HTR-8/SVneo (cell line): ENCODE measurements at places on chromosomes 1 and 21.

GRCh38 chr21:25161571-25161970, 445.7 kb downstream of the MRPL39 start:
- DNase-seq: no peak

DNA sequence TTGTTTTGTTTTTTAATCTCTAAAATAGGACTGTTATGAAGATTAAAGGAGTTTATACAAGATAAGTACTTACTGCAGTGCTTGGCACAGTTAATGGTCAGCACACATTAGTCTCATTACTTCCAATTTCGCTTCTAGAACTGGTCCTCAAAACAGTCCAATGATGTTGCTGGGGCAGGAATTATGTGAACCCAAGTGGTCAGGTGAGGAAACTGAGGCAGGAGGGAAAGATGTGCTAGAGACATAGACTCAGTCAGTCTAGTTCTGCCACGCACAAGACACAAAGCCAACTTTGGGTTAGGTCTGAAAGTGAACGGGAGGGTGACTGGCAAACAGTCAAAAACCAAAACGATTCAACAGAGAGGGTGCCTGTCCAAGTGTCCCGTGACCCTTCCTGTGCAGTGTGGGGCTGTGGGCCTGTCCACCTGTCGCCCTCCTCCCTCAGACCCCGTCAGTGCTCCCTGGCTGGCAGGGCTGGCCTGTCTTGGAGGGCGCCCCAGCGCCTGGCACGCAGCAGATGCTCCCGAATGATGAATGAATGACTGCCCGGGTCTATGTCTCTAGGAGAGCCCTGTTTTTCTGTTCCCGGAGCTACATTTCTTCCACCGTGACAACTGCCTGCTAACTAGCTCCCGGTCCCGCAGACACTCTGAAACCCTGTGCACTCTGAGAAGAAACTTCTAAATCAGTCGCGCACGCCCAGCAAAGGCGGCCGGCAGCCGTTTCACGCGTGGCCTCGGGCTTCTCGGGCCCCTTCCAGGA, 2.4 kb downstream of the LRP8 start:
- DNase-seq: no peak

DNA sequence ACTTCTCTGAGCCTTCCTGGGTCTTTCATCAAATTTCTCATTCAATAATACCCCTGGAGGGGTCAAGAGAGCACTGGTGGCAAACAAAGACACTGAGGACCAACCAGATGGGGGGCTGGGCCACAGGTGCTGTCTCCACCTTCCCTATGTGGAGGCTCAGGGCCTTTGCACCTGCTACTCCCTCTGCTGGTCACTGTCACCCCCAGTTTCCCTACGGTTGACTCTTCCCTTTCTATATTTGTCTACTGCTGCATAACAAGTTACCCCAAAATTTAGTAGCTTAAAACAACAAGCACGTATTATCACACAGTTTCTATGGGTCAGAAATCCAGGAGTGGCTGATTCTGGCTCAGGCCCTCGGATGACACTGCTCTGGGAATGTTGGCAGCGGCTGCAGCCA, 138.8 kb upstream of the RUNX3 start:
- DNase-seq: no peak

- peak; percentile 8 for DNase-seq
Observed at GRCh38 chr21:30676737-30677136, 34.1 kb downstream of the KRTAP20-3 start.

DNA sequence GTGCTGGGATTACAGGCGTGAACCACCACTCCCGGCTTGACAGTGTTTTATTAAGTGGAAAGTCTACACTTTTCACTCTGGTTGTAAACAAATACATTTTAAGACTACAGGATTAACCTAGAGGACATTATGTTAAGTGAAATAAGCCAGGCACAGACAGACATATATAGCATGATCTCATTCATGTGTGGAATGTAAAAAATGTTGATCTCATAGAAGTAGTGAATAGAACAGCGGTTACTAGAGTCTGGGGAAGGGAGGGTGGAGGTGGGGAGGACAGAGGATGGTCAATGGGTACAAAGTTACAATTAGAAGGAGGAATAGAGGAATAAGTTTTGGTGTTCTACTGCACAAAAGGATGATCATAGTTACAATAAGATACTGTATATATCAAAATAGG, 16.9 kb downstream of the CTH start:
- DNase-seq: no peak

DNA sequence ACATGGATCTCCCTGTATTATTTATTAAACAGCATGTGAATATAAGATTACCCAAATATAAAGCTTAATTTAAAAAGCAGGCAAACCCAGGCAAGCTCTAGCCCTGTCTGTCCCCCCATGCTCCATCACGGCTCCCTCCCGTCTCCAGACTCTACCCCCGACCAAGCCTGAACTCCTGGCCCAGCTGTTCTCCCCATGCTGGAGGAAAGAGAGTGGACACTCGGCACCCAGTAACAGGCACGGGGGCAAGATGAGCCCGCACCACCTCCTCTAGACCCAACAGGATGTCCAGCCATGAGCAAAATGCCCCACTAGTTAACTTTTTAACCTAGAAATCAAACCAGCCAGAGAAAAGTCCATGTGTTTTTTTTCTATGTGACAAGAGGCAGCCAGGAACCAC, 19.3 kb downstream of the SLC19A1 start:
- DNase-seq: no peak

DNA sequence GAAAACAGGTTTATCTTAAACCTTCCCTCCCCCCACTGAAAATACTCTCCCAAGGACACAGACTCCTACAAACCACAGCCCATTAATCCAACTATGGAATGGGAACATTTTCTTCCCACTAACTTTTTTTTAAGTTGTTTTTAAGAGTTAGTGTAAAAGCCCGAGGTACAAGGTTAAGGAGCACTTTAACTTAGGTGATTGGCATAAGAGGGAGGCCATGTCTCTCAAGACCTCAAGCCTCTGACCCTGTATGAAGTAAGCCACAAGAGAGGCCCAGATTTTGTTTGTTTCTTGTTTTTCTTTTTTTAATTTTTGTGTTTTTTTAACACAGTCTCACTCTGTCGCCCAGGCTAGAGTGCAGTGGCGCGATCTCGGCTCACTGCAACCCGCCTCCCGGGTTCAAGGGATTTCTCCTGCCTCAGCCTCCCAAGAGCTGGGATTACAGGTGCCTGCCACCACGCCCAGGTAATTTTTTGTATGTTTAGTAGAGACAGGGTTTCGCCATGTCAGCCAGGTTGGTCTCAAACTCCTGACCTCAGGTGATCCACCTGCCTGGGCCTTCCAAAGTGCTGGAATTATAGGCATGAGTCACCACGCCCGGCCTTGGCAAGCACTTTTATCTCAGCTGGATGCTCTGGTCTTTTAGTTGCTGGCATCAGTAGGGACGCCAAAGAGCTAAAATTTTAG, 14.4 kb downstream of the ARMH1 start:
- DNase-seq: no peak

GRCh38 chr21:41701749-41702148, 65.1 kb downstream of the RIPK4 start:
- no peak for DNase-seq

DNA sequence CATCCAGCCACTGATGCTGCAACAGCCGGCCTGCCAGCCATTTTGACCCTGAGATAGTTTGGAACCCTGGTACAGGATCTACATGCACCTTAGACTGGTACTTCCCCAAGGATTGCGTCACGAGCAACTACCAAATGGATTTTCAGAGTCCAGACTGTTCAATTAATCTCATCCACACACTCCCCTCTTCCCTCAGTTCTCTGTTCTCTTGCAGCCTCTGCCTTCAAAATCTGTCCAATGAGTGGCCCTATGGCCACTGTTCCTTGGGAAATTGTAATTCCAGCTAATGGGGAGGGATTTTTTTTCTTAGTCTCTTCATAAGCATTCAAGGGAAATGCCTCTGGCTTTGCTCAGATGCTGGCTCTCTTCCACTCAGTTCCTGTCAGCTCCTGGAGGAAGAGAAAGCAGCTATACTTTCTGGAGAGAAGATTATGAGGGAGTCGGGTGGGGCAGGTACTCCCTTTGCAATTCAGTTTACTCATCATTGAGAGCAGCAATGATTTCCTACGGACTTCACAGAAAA, 19.8 kb upstream of the UAP1 start:
- peak; percentile 45 for DNase-seq

GRCh38 chr1:226371027-226371694, 36.7 kb downstream of the PARP1 start:
- no peak for DNase-seq

GRCh38 chr1:230836793-230837192, 31.5 kb downstream of the C1orf198 start:
- no peak for DNase-seq

- DNase-seq: no peak
Observed at GRCh38 chr1:228373004-228373680, 33.5 kb downstream of the TRIM11 start.
